ENCODE measurements at places on chromosomes 7 and 10.
A peak's percentile ranks its signal among the peaks of the same experiment; 100 is the strongest.

GRCh38 chr10:112816033-112816430 is 134.0 kb upstream of the TCF7L2 start:
- DNase-seq = no peak

GRCh38 chr7:2374830-2375728 is 20.5 kb downstream of the EIF3B start:
- no peak for DNase-seq

DNA sequence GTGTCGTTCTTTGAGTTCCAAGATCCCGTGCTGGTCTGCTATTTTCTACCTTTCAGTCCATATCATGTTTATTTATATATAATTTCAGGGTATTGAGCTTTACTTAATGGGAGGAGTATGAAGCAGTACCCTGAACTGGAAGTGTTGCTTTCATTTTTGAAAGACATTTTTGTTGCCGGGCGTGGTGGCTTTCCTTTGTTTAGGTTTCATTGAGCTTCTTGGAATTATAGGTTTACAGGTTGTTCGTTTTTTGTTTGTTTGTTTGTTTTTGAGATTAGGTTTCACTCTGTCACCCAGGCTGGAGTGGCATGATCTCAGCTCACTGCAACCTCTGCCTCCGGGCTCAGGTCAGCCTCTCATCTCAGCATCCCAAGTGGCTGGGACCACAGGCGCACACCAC is 7.4 kb downstream of the ZNF487 start:
- no peak for DNase-seq

- DNase-seq = no peak
Observed at GRCh38 chr7:150665896-150666295, 19.6 kb upstream of the GIMAP2 start.

GRCh38 chr7:110987127-110987693 is 103.7 kb upstream of the LRRN3 start:
- no peak for DNase-seq

DNA sequence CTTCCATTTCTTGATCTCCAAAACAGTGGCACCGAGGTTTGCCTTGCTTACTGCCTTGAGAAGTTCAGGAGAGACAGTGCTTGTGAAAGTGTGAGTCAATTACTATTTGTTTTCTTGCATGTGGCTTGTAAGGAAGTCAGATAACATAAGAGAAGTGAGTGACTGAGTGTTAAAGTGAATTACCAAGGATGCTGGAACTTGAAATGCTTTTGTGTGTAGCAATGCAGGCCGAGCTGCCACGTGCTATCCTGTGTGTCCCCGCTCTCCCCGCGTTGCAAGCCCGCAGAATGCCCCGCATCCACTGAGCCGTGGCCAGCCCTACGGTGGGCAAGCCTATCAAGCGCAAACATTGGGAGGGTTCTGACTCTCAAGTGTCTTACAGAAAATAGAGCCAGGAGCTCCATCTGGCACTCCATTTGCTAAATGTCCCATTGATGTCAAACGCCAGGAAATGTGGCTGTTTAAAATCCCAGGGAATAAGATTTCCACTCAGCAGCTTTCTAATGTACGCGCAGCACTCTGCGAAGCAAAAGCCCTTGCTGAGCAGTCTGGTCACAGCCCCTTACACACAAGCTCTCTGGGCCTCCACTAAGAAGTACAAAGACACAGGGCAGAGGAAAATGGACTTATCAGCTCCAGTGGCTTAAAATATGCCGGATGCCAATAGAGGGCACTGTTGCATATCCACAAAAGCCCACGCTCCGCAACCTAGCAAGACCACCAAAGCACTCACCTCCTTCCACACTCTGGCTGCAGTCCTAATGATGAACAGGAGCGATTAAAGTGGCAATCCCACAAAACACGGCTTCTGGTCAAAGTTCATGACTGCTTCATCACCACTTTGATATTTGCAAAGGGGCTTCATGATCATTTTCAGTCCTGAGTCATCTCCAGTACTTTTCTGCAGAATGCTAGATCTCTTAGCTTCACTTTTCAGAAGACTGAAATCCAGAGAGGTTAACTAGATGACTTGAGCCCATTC is 158.0 kb upstream of the ITGB1 start:
- peak; percentile 1 for DNase-seq

DNA sequence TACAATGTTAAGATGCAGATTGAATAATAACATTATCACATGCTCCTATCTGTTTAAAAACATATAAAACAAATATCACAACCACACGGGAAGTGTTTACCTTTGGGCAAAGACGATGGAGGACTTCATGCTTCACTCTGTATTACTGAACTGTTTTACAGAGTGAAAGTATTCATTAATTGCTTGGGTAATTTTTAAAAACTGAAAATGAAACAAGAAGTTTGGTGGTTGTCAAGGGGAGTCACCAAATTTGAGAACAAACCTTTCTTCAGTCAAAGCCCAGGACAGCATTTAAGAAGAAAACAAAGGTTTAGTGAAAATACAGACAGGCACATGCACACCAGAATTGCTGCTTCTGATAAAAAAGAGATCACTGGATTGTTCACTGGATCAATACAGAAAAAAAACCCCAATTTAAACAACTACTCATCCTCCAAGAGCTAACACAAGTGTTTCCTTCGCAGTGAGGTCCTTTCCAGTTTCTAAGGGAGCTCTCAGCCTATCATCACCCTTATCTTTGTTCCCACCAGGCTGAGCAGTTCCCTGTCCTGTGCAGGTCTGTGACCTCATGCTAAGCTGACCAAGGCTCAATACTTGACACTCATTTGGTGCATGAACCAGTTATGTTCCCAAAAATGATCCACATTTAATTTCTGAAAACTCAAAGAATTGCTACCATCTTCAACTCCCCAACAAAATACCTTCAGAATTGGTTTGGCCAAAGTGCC is 8.8 kb downstream of the PARP12 start:
- no peak for DNase-seq

DNA sequence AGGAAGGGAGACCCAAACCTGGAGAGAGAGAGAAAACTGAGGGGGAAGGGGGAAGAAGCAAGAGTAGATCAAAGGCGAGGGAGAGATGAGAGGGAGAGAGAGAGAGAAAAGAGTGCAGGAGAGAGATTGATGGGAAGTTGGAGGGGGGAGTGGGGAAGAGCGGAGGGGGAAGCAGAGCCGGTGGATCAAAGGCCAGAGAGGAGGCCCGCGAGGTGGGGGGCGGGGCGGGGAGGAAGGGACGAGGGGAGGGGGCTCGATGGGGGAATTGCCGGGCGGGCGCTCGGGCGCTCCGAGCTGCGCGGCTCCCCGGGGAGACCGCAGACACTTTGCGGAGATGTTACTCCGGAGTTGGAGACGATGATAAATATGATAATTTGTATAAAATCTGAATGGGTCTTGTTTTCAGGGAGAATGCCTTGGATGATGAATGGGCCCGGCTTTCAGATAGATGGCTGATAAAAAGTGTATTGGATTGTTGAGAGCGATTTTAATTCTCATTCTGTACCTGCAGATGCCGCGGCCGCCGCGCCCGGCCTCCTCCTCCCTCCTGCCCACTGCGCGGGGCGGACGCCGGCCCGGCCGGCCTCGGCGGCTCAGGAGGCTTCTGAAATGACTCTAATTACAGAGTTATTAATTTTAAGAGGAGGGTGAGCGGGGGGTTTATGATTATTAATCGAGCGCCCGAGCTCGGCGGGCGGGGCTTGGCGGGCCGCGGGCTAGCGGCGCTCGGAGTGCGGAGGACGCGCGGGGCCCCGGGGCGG is 21.4 kb upstream of the PAX2 start:
- no peak for DNase-seq

GRCh38 chr7:135558881-135559280 is 1.2 kb downstream of the NUP205 start:
- no peak for DNase-seq

All from anterior cingulate cortex (tissue), 58 donors.